Left lung (tissue), 14 donors: ENCODE measurements at places on chromosomes 7 and 10.

DNA sequence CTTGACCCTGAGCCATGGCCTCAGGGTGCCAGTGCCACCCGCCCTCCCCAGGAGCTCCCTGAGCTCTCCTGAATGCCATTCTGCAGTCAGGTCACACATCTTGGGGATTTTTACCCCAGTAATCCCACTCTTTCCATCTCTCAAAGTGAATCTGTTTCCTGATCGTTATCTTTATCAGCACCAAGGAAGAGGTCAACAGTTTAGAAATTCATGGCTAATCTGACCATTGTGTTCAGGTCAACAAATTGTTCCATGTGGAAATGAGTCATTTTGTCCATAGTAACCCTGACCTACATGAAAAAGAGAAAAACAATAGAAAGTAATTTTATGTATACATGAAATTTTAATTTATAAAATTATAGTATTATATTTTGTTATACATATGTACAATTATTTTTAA lies 28.8 kb upstream of the ZNF488 start:
- DNase-seq = no peak

- no peak for DNase-seq
These were observed 237.6 kb upstream of the POM121L12 start for GRCh38 chr7:52797801-52798200.

GRCh38 chr10:26467639-26468038 lies 29.5 kb downstream of the APBB1IP start:
- no peak for DNase-seq

- no peak for DNase-seq
These were observed 465.9 kb downstream of the GATA3 start for GRCh38 chr10:8520382-8520781.

DNA sequence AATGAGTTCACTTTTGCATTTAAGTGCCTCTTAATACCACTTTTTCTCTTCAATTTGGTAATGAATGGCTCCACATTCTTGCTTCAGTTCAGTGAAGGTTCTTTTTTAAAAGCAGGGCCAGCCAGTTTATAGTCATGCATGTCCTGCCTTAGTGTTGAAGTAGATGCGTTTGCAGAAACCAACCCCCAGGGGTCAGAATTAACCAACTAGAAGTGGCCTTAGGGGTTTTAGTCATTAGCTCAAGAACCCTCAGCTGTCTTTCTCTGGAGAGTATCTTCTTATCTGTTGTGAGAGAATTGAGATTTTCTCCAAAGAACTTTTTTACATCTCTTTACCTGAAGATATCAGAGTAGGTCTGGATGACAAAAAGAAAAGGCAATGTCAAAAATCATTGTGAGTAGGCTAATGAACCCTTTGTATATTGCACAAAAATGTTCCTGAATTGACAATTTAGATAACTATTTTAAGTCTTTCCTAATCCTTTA lies 82.2 kb downstream of the PIK3CG start:
- DNase-seq = peak; percentile 79

DNA sequence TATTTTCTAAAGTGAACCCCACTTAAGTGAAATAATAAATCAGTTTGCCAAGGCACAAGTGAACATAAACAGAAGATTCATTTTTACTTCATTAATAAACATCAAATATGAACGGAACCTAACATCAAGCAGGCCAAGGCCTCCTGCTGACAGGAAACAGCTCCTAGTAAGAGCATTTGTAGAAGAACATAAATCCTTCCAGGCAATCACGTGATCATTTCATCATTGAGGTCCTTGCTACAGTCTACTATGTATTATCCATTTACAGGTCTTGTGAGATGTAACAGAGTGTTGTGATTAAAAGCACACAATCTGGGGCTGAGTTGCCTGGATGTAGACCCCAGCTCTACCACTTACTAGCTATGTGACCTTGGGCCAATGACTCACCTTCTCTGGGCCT lies 70.6 kb downstream of the CALD1 start:
- DNase-seq = no peak

DNA sequence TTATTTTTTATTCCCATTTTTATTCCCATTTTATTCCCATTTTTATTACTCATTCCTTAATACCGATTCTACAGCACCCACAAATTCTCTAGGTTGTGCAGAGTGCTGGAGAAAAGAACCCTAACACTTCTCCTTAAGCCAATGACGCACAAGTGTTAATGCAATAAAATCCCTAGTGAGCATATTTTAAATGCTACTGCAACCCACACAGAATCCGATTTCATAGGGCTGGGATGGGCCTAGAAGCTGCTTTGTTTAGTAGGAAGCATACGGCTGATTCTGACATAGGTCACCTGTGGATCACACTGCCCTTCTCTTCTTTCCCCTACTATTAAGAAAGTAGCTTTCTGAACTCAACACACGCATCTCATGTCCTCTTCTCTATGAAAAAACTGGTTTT lies 45.1 kb upstream of the CABCOCO1 start:
- DNase-seq = no peak

DNA sequence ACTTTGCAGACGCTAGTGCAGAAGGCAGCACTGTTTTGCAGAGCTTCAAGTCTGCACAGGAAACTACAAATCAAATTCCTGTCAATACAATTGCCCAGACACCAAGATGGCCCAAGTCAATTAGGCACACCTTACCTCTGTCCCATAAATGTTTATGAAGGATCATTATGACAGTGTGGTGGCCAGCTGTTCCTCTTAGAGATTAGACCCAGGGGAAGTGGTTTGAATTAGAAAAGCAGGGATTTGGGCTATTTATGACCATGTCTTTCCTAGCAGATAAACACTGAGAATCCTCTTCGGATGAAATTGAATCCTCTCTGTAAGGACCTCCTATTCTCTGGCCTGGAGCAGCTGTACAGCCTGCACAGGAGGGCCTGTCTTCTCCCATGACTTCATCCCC lies 9.9 kb upstream of the NEUROG3 start:
- no peak for DNase-seq

DNA sequence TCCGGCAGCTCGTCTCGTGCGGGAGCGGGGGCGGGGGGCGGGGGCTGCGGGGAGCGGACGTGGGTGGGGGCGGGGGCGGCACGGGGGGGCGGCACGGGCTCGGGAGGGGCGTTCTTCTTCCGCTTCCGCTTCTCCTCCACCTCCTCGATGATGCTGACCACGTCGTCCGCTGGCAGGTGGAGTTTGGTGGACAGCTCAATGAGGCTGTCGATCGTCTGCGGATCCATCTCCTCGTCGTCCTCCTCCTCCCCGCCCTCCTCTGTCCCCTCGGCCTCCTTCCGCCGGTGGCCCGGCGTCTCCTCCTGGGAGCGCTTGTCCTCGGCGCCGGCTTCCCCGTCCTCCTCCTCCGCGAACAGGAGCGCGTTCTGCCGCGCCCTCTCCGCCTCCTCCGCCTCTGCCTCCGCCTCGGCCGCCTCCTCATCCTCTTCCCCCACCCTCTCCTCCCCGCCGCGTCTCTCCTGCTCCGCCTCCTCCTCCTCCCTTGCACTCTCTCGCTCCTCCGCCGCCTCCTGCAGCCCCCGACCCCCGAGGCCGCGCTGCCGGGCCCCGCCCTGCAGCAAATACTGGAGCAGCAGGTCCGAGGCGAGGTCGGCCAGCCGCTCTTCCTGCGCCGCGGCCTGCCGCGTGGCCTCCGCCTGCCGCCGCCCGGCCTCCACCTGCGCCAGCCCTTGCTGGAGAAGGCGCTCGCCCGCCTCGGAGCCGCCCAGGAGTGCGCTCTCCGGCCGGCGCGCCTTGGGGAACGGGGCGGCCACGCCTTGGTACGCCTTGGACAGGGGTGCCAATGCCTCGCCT lies 1.9 kb downstream of the VGF start:
- no peak for DNase-seq

GRCh38 chr10:31507427-31507826 lies 188.4 kb downstream of the ZEB1 start:
- no peak for DNase-seq

DNA sequence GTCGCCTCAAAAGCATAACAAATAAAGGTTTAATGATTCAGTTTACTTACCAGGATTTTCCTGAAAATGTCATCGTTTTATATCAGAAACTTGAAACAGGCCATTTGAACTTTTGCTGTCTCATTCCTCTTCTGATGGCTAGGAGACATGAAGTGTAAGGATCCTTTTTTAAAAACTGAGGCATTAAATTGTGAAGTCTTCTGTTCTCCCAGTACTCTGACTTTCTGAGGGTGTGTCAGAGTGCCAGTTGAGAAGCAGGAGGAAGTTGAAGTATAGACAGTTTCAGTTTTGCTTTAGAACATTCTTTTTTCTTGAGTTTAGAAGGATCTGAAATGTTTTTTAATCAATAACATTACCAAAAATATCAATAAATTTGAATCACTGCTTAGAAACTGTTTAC lies at the start of gene SAMD9L:
Gene SAMD9L (minus strand): TSS at position 242 of the 400 bp plus-strand sequence. CDS start 12,414 bp downstream, outside the sequence.
- no peak for DNase-seq

DNA sequence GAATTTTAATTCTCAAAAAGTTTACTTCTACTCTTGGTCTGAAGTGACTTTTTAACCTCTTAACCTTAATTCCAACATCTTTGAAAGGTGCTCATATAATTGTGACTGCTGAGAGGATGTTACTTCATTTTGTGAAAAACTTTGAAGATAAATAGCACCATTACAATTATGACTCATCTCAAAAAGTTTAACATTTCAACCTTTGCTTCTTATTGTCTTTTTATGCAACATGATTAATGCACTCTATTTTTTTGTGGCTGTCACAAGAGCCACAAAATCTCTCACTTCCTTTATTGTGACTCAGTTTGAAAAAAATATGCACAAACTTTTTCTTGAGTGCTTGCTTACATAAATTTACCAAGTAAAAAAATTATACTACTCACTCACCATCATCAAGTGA lies 383.1 kb downstream of the LRRTM3 start:
- no peak for DNase-seq

DNA sequence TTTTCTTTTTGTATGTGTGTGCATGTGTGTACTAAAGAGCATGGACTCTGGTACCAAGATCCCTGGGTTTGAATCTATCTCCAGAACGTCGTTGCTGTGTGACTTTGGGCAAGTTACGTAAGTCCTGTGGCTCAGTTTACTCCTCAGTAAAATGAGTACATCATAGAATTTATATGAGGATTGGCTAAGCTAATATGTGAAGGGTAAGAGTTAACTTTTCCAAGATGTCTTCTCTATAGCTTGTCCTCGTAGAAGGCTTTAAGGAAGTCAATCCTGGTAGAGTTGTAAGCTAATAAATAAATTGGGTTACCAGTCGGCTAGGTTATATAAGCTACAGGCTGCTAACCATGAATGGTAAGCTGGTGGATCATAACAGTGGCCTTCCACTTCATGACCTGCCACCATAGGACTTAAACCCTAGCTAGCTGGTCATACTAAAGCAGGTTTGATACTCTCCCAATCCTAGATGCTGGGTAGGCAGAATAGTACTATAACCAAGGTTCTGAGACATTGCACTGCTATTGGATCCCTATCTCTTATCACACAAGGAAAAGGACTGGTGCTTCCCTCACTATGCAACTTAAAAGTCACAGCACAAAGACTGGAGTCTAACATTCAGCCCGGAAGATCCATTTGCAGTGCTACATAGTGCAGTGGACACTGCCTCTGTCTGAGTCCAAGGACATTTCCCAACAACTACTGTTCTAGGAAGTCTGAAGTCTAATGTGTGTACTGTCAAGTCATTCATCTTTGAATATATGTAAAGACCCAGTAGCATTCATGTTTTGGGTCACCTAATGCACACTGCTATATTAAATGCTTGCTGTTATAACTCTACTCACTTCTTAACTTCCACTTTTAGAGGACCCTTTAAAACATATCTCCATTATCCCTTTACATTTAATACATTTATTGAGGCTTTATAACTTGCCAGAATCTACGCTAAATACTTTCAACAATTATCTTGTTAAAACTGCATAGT lies 156.2 kb downstream of the CRPPA start:
- DNase-seq = no peak

DNA sequence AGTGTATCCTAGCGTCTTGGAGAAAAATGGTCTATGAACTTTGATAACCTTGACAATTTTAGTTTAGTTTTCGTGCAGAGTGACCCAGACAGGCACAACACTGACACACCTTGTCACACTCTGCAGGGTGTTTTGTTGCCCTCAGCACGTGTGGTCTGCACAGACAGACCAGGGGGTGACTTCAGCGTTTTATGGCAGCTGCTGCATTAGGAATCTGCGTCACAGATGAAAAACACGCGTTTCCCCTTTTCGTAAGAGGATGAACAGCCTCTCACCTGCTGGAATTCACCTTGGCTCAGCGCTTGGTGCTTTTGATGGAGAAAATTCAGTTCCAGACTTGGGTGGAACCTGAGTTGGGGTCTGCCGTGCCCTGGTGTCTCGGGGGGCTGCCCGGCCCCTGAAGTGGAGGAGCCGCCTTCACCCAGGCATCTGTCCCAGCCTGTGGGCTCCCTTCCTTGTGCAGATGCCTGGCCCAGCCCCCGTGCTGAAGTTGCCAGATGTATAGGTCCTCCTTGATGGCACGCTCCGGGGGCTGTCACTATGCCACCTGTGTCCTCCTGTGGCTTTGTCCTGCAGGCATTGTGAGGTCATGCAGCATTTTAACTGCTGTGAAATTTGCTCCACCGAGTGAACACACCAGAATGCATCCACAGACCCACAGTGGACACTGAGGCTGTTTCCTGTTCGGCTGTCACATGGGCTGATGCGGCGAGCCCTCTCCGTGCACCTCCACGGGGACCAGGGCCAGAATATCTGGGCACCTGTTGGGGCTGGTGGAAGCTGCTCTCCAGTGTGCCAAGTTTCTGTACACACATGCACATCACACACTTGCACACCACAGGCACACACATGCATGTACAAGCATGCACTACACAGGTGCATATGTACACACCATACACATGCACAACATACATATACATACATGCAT lies 18.3 kb downstream of the INPP5A start:
- no peak for DNase-seq

GRCh38 chr7:131272086-131272485 lies 55.6 kb upstream of the MKLN1 start:
- no peak for DNase-seq

DNA sequence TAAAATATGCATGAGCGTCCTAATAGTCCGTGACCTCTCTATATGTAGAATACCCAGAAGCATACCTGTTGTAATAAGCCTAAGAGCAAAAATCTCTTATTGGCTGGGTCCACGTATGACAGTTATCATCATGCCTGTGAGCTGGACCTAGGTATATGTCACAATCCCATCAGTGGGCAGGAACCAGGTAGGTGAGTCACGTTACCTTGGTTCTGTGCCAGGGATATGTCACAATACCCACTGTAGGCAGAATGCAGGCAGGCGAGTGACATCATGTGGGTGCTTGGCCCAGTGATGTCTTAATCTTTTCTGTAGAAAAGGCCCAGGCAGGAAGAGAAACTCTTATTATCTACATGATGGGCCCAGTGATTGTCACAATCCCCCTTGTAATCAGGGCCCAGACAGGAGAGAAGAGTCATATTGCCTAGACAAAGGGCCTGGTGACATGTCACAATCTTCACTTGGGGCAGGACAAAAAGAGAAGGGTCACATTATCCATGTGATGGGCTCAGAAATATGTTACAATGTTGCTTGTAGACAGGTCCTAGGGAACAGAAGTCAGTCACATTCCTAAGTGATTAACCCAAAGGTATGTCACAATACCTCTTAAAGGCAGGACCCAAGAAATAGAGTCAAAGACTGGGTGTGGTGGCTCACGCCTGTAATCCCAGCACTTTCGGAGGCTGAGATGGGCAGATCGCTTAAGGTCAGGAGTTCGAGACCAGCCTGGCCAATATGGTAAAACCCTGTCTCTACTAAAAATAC lies 12.9 kb upstream of the ZNF736 start:
- no peak for DNase-seq
